Activated effector memory CD4-positive, alpha-beta T cell treated with anti-CD3 and anti-CD28 coated beads, Interleukin-2, amount 50 U/mL, for 16 hours (primary cell): ENCODE measurements at places on chromosomes 5 and 9.
A peak's percentile ranks its signal among the peaks of the same experiment; 100 is the strongest.

DNA sequence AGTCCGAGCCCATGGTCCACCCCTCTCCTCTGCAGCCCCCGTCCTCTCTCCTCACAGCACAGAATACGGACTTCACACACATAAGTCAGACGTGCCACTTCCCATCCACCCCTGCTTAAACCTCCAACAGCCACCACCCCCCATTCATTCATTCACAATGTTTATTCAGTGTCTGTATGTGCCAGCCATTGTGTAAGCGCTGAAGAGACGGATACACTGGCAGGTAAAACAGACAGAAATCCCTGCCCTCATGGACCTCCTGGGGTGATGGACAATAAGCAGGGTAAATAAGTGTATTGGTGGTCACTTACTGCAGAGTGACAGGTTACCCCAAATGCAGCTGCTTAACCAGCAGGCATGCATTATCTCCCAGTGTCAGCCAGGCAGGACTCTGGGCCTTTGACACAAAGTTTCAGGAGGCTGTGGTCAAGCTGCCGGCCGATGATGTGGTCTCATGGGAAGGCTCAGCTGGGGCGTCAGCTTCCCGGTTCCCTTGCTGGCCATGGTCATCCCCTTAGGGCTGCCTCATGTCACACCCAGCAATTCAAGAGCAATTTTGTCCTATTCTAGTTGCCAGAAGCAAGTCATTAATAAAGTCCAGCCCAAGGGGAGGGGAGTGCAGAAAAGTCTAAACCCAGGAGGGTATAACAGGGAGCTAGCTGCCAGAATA, 1.8 kb upstream of the PAXX start:
- no peak for DNase-seq

GRCh38 chr9:7982907-7983306, 183.3 kb upstream of the DMAC1 start:
- no peak for DNase-seq

GRCh38 chr9:120583958-120584369, 4.0 kb upstream of the CDK5RAP2 start:
- DNase-seq: peak; percentile 66

DNA sequence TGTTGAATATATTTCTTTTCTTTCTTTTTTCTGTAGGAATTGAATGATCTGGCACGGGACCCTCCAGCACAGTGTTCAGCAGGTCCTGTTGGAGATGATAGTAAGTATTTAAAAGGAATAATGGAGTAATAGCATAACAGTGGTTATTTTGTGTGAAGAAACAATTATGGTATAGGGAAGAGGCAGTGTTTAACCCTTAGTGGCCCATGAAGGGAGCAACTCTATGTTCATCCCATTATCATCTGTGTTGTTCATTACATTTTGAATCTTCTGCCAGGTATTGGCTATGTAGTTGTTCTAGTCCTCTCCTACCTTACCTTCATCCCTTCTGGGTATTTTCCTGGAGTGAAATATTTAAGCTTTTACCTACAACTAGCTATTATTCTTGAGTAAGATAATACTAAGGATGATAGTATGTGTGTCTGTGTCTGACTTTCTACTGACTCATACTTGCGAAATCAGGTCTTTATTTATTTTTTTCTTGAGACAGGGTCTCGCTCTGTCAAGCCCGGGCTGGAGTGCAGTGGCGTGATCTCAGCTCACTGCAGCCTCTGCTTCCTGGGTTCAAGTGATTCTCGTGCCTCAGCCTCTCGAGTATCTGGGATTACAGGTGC, 39.3 kb downstream of the UBE2D2 start:
- no peak for DNase-seq

GRCh38 chr5:40552981-40553380, 126.7 kb upstream of the PTGER4 start:
- no peak for DNase-seq

DNA sequence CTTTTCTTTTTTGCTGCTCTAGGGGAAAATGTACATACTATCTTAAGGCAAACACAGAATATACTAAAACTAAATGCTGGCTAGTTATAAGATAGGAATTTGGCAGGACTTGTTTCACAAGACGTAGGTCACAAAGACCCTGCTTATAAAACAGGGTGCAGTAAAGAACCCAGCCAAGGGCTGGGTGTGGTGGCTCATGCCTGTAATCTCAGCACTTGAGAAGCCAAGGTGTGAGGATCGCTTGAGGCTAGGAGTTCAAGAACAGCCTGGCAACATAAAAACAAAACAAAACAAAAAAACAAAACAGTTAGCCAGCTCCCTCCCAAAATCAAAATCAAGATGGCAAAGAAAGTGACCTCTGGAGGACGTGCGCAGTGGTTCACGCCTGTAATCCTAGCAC, 49.5 kb upstream of the DENND4C start:
- DNase-seq: no peak

GRCh38 chr9:89471390-89471789, 26.5 kb downstream of the SEMA4D start:
- DNase-seq: peak; percentile 63
